ENCODE measurements at places on chromosomes 5 and 9. TPM values are rescaled to one million over a fixed set of nuclear protein-coding genes. Genes with fewer than 3 reads are reported as not detected.

The POU5F2 gene
- 0.95 TPM for total RNA-seq

The PCDHB5 gene
- not detected for total RNA-seq

The AQP3 gene
- total RNA-seq = 9.9 TPM

- H3K36me3 ChIP-seq = peaks cover 17% of the 10 kb centered on the region
- no peak overlapping the region for H3K4me3 ChIP-seq
- no peaks in the 10 kb centered on the region for H3K4me1 ChIP-seq
- DNase-seq = no peak
- H3K27ac ChIP-seq = no peak overlapping the region
- no peaks in the 10 kb centered on the region for H3K27me3 ChIP-seq
These were observed 24.8 kb downstream of the SMC2 start for GRCh38 chr9:104118916-104119315.

GRCh38 chr5:138275379-138275782 is 960 bp upstream of the GFRA3 start:
- no peaks in the 10 kb centered on the region for H3K27me3 ChIP-seq
- no peak overlapping the region for H3K4me3 ChIP-seq
- H3K36me3 ChIP-seq = no peaks in the 10 kb centered on the region
- DNase-seq = no peak

- H3K27ac ChIP-seq = no peak overlapping the region
- H3K36me3 ChIP-seq = no peaks in the 10 kb centered on the region
- no peaks in the 10 kb centered on the region for H3K4me1 ChIP-seq
These were observed 335.0 kb downstream of the DEPDC1B start for GRCh38 chr5:60365001-60365400.

- no peak overlapping the region for H3K4me3 ChIP-seq
- no peaks in the 10 kb centered on the region for H3K36me3 ChIP-seq
- no peak for DNase-seq
- no peaks in the 10 kb centered on the region for H3K4me1 ChIP-seq
- peaks cover 43% of the 10 kb centered on the region for H3K27me3 ChIP-seq
These were observed 373.4 kb downstream of the GADD45G start for GRCh38 chr9:89978185-89978584.

DNA sequence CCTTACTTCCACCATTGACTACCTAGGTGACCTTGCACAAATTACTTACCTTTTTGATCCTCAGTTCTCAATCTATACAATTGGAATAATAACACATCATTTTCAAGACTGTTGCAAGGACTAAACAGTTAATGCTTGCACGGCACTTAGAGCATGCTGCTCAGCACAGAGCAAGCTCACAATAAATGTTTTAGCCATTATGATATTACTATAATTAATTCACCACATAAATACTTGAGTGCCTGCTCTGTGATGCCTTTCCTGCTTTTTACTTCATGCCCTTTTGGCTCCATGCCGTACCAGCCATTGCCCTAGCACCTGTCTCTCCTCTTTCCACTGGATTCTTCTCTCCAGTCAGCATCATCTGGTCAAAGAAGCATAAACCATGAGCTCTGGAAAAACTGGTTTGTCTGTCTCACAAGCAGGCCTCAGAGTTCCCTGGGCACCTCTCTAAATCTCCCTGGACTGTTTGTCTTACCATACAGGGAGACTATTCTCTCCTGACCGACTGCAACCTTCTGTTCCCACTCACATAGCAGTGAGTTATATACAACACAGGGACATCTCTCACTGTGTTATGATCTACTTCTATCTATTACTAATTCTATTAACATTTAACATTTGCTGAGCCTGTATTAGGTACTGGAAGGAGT is 260.4 kb upstream of the ADRA1B start:
- peaks cover 17% of the 10 kb centered on the region for H3K4me1 ChIP-seq
- H3K27ac ChIP-seq = no peak overlapping the region
- no peaks in the 10 kb centered on the region for H3K27me3 ChIP-seq
- no peak overlapping the region for H3K4me3 ChIP-seq
- H3K36me3 ChIP-seq = no peaks in the 10 kb centered on the region

GRCh38 chr9:134787601-134788531 is 92.7 kb upstream of the FCN2 start:
- H3K4me1 ChIP-seq = no peaks in the 10 kb centered on the region
- H3K4me3 ChIP-seq = no peak overlapping the region
- peaks cover 76% of the 10 kb centered on the region for H3K27me3 ChIP-seq
- no peak overlapping the region for H3K27ac ChIP-seq
- no peak for DNase-seq

DNA sequence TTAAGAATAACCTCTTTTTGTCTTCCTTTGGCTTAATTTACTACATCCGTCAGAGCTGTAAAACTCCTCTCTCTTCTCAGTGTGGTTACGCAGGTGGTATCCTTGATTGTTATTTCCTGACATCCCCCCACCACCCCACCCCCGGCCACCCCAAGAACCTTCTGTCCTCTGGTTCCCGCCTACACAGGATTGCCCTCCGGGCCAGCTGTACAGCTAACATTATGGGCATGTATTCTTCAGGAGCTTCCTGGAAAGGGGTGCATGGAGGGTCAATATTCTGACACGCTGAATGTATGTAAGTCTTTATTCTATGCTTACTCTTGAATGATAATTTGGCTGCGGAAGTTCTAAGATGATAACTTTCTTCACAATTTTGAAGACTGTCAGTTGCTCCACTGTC is 13.0 kb upstream of the ANP32B start:
- no peaks in the 10 kb centered on the region for H3K4me1 ChIP-seq
- DNase-seq = no peak
- H3K27me3 ChIP-seq = no peaks in the 10 kb centered on the region
- no peak overlapping the region for H3K27ac ChIP-seq

- no peak for DNase-seq
- H3K4me3 ChIP-seq = no peak overlapping the region
- no peaks in the 10 kb centered on the region for H3K36me3 ChIP-seq
- H3K27ac ChIP-seq = no peak overlapping the region
- H3K4me1 ChIP-seq = peaks cover 14% of the 10 kb centered on the region
- H3K27me3 ChIP-seq = no peaks in the 10 kb centered on the region
These were observed 78.2 kb upstream of the ARAP3 start for GRCh38 chr5:141760193-141760592.

GRCh38 chr5:170482511-170482910 is 21.3 kb upstream of the KCNIP1 start:
- no peak for DNase-seq
- no peak overlapping the region for H3K27ac ChIP-seq
- H3K4me3 ChIP-seq = no peak overlapping the region
- H3K4me1 ChIP-seq = 0 out of 2 replicates have a peak, but pooled peaks cover 10% of the 10 kb centered on the region
- H3K36me3 ChIP-seq = no peaks in the 10 kb centered on the region
- H3K27me3 ChIP-seq = no peaks in the 10 kb centered on the region

- peaks cover 10% of the 10 kb centered on the region for H3K27me3 ChIP-seq
- H3K4me1 ChIP-seq = no peaks in the 10 kb centered on the region
- H3K36me3 ChIP-seq = no peaks in the 10 kb centered on the region
These were observed 502.8 kb downstream of the NTRK2 start for GRCh38 chr9:85172001-85172978.

Measured in PC-9 (cell line).